Body of pancreas (tissue), 4 donors: ENCODE measurements at places on chromosomes 12 and 14.

DNA sequence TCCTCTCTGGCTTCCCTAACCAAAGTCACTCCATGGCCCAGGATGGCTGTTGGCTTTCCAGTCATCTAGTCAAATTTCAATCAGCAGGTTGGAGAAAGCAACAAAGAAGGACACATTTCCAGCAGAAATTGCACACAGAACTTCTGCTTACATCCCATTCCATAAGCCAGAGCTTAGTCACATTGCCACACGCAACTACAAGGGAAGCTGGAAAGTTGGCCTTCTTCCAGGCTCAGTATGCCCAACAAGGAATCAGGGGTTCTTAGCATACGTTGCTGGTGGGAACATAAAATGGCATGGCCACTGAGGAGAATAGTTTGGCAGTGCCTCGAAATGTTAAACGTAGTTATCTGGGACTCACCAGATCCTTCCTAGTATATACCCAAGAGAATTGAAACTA, 9.3 kb upstream of the APPL2 start:
- DNase-seq: peak; percentile 46

DNA sequence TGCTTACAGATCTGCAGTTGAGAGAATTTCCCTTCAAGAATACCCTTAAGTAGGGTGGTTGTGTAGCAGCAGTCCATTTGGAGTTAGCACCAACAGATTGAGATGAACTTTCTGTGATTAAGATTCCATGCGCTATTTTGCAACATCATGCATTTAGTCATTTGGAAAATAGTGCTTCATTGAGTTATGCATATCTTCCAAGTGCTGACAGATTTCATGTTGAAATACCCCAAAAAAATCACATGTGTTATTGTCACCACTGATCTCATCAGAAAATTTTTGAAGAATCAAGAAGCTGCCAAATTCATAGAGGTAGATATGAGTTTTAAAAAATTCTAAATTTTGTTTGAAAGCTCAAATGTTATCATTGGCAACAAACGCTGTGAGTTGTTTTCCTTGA, 35.5 kb upstream of the OSBPL8 start:
- no peak for DNase-seq

GRCh38 chr12:20404576-20405346, 36.4 kb downstream of the PDE3A start:
- DNase-seq: peak; percentile 32

- DNase-seq: no peak
Measured at GRCh38 chr12:124910561-124911478, 3.6 kb downstream of the UBC start.

DNA sequence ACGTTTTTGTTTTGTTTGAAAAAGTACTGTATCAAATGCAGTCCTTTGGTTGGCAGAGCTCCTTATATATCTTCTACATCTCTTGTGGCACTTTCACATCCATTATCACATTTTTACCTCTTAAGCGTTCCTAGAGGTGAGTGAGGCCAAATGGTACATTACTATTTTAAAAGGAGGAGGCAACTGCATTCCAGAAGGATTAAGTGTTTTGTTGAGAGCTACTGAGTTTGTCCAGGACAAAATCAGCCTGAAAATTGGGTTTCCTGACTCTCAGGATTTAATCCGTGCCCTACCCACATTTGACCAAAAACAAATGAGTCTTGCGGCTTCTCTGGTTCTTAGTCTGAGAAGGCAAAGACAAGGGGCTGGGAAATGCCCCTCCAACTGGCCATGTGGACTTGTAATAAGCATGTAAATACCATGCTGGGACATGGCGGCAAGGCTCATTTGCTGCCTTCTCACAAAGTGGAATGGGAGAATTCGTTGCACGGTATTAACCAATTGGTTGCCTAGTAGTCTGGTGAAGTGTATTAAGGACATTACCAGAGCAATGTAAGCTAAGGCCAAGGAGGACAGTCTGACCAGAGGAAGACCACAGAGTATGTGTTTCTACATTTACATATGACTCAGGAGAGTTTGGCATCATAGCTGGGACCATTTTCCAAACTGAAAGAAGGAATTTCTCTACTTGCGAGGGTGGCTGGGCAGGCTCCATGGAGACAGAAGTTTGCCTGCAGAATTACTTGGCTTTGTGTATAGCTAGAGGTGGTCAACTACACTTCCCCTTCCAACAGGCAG, 175.8 kb upstream of the PLXNC1 start:
- DNase-seq: no peak
